A549 treated with CORT108297 at 1 μM for 4 hours (cell line): ENCODE measurements at places on chromosomes 11 and 22. TPM values are rescaled to one million over a fixed set of nuclear protein-coding genes. Genes with fewer than 3 reads are reported as not detected.

DENND6B gene
- 1.6 to 4.0 TPM (median 3.7 TPM) in 5 replicates for total RNA-seq

PHLDB1 gene
- total RNA-seq, result 7.8 to 10.3 TPM (median 9.1 TPM) in 5 replicates

PGR gene
- total RNA-seq, result not detected in 5 replicates

SCT gene
- total RNA-seq, result not detected in 5 replicates

OR51B2 gene
- not detected in 5 replicates for total RNA-seq

EPS8L2 gene
- 77.4 to 139 TPM (median 122 TPM) in 5 replicates for total RNA-seq

PLAAT5 gene
- 0.05 to 0.06 TPM in 2 of 5 replicates, not detected in the others for total RNA-seq

ADM2 gene
- total RNA-seq, result 0.38 to 0.83 TPM (median 0.64 TPM) in 5 replicates

SLC5A1 gene
- 0.09 to 0.17 TPM (median 0.14 TPM) in 3 of 5 replicates, not detected in the others for total RNA-seq

APOA4 gene
- not detected in 5 replicates for total RNA-seq

ISX gene
- total RNA-seq, result not detected in 5 replicates

KDM4E gene
- total RNA-seq, result not detected in 5 replicates

ART5 gene
- total RNA-seq, result 0.15 to 0.39 TPM (median 0.33 TPM) in 5 replicates
